Tongue (tissue), 3 donors: ENCODE measurements at places on chromosomes 3 and 15. TPM values are rescaled to one million over a fixed set of nuclear protein-coding genes. Genes with fewer than 3 reads are reported as not detected.

MORC1 gene
- not detected for total RNA-seq

ZNF80 gene
- not detected for total RNA-seq

- DNase-seq = peak; percentile 7
Measured at GRCh38 chr15:79243723-79244122, 38.8 kb upstream of the ANKRD34C start.

- DNase-seq = no peak
Measured at GRCh38 chr3:183548262-183548769, 7.2 kb downstream of the KLHL6 start.

DNA sequence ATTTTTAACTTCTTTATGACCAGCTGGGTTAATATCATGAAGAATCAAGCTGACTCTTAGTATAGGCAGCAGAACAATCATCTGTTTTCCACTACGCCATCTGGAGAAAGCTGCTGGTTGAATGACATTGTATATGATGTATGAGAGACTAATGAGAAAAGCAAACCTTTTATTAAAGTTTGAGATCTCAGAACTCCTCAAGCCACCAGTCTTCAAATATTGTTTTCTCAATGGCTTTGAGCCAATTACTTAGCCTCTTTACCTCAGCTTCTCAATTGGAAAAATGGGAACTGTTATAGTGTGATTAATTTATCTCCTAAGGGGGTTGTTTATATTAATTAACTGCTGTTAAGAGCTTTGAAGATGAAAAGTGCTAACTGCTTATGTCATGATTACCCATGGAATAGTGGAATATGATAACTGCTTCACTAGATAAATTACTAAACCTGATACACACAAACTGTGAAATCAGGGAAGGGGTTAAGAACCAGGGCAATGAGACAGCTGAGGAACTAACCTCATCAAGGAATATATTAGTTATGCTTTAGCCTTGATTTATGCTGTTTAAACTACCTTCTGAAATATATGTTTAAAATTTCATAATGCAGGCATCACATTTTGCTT lies 330.1 kb downstream of the SOX2 start:
- DNase-seq = no peak

SRGAP3 gene
- total RNA-seq = 19.7 TPM

- DNase-seq = no peak
Measured at GRCh38 chr3:182862159-182862860, 69.0 kb downstream of the ATP11B start.

DNA sequence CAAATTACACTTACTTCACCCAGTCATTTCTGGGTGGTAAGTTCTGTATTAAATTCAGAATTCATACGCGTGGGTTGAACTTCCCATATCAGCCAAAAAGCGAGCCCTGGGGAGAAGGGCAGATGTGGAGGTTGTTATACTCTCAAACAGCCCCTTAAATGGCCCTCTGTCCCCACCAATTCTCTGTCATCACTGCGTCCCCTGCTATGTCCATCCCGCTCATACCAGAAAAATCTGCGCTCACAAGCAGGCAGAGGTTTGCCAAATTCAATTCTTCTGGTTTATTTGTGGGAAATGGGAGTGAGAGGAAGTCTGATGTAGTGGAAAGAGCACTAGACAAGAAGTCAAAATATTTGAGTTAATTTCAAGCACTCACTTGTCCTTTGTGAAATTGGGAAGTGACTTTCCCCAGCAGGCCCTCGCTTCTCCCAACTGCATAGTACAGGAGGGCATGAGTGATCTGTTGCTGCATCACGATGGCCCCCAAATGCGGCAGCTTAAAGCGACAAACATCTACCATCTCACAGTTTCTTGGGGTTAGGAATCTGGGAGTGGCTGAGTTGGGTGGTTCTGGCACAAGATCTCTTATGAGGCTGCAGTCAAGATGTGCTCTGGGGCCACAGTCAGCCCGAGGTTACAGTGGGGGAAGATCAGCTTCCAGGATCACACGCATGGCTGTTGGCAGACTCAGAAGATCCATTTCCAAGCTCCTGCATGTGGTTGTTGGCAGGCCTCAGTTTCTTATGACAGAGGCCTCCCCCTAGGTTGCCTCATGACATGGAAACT lies 67.7 kb downstream of the CPN2 start:
- peak; percentile 67 for DNase-seq

DNA sequence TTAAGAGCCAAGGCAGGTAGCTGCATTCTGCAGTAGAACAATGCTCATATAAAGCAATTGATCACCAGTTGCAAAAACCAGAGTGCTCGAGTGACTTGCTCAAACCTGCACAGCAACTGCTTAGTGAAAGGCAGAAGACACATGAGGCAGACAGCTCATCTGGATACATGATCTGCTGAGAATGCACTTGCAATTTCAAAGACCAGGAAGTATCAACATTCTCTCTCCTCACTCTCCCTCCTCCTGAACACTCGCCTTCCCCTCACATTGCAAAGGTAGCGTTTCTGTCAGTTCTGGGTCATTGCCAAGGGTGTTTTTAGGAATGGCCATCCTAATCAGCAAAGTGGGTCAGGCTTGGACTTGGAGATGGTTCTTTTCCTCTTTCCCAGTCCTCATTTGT lies 61.0 kb downstream of the BFSP2 start:
- DNase-seq = no peak

NOX5 gene
- total RNA-seq = not detected

GRCh38 chr3:157226173-157226847 lies 66.4 kb upstream of the CCNL1 start:
- no peak for DNase-seq

- no peak for DNase-seq
Measured at GRCh38 chr3:130392266-130392665, 46.8 kb downstream of the COL6A5 start.

DNA sequence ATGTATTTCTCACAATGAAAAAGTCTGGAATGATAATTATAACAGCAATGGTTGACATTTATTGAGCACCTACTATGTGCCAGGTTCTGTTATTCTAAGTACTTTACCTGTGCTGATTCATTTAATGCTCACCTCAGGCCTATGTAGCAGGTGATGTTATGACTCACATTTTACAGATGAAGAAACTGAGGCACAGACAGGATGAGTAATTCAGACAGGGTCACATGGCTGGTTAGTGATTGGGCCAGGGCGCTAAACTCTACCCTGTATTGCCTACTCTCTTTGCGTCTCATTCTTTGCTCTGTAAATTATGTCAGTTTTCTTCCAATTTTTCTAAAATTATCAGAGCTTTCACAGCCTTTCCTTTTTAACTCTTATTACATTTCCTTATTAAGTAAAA lies 98.3 kb downstream of the PIK3R4 start:
- DNase-seq = no peak

- no peak for DNase-seq
Measured at GRCh38 chr3:156834962-156835535, 8.9 kb downstream of the LEKR1 start.

GRCh38 chr3:21795921-21796320 lies 44.9 kb upstream of the ZNF385D start:
- DNase-seq = peak; percentile 21

SGO1 gene
- total RNA-seq = 3.8 TPM
